ENCODE measurements at places on chromosomes 6 and 20. TPM values are rescaled to one million over a fixed set of nuclear protein-coding genes. Genes with fewer than 3 reads are reported as not detected.

Gene NUS1
- total RNA-seq: 4.9 TPM

Gene EPHA7
- 3.6 TPM for total RNA-seq

Gene EFCAB8
- total RNA-seq: not detected

Gene PTK6
- 109 TPM for total RNA-seq

Gene DPPA5
- not detected for total RNA-seq
